ENCODE measurements at places on chromosomes 7 and 10.

DNA sequence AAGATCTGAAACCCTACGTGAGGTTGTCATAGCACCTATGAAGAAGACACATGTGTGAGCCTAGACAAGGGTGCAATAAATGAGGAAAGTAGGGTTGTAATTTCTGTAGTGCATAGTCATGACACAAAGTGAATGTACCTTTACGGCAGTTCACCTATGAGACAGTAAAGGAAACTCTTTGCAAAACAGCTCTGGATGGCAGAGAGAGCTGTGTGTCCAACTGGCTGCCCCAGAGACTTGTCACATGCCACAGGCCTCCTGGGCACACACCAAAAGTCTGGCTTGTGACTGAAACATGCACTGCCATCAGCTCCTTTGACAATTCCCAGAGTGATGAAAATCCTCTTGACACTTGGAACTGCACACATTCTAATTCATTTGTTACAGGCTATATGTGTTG is 90.7 kb upstream of the NAMPT start:
- no peak for DNase-seq

DNA sequence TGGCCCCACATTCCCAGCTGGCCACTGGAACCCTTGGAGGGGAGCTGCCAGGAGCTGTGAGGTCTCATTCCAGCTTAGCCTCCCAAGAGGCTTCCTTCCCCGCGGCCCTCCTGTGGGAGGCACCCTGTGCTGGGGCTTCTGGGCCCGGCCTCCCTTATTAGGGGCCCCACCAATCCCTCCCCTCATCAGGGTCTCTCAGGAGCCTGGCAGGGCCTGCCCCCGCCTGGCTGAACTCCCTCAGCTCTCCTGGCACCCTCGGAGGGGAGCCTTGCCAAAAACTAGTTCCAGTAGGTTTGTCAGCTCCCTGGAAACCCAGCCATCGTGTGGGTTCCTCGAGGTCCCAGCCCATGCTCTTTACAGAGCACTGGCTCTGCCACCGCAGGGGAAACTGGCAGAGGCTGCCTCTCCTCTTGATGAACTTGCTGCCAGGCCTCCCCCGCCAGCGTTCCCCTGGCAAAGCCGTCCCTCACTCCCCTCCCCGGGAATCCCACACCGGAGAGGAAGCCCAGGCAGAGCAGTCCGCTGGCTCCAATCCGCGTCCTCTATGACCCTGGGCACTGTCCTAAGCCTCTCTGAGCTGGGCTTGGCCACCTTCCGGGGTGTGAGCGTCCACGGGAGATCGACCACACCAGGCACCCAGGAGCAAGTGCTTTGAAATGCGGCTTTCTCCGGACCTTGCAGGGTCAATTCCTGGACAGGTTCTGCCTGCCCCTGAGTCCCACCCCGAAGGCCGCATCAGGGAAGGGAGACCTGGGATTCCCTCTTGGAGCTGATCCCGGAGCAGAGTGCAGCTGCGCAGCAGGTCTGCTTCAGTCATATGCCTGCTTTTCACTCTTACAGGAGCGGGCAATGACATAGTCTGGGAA is 139.8 kb downstream of the ARHGAP22 start:
- no peak for DNase-seq

GRCh38 chr7:128431221-128431620 is 21.4 kb upstream of the IMPDH1 start:
- no peak for DNase-seq

- no peak for DNase-seq
Measured at GRCh38 chr10:42975005-42975493, 101.8 kb upstream of the RET start.

DNA sequence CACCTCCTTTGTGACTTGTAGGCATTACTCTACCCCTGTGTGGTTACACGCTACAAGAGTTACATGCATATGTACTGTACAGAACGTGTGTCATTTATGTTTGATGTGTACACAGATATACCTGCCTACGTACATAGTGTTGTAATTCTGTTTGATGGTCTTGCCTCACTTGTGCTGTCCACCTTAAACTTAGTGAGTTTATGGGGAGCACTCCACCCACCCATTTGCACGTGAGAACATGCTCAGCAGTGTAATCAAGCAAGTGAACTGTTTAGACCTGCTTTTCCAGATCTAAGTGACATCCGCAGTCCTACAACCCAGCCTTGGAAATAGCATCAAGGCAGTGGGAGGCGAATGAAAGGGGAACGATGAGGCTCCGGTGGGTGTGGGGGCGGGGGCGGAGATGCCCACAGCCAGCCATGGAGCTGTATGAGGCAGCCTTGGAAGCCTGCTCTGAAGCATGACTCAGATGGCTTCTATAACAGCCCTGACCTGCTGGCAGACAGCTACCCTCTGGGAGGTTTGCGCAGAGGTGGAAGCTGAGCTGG is 52.1 kb downstream of the SUFU start:
- DNase-seq, result no peak

DNA sequence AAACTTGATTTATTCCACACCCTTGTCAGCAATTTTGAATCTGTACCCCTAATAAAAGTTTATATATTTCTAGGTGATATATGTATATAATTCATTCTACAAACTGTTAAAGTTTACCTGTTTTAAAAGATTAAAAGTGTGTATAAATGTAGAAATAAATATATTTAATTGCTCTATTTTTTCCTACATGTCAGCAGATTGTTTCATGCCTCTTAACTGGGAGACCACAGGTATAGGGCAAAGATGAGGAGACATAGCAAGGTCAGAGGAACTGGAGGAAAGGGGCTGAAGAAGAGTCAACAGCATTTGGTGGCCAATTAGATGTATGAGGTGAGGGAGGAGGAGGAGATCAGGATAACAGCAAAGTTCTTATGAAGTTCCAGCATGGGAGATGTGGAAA is 109.8 kb downstream of the GLCCI1 start:
- no peak for DNase-seq

- DNase-seq, result no peak
Measured at GRCh38 chr10:90935581-90936275, 14.8 kb upstream of the ANKRD1 start.

GRCh38 chr10:121281576-121281975 is 316.7 kb downstream of the FGFR2 start:
- no peak for DNase-seq

DNA sequence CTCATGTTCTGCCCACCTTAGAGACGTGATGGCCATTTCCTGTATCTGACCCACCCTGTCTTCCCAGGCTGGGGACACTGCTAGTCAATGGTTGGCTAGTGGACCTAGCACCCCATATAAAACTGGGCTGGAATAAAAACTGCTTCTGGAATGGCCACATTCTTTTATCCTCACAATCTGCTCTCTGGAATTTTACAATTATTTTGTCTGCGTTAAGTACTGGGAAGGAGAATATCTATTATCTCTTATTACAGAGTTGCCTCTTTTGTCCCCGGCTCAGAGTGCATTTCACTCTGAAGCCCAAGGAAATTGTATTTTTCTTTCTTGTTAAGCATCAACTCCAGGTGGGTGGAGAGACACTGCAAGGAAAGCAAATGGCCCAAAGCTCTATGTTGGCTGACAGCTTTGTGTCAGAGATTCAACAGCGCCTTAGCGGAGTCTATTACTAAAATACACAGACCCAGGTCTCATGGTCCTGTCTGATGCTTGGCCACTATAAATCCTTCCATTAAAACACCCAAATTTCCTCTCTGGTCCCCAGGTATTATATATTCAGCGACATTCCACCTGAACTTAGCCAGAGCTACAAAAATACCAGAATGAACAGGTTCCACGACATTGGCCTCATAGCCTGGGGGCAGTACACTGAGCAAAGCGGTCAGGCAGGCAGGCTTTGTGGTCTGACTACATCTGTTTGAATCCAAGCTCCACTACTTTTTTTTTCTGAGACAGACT is 121.7 kb downstream of the PRPF18 start:
- DNase-seq, result no peak

DNA sequence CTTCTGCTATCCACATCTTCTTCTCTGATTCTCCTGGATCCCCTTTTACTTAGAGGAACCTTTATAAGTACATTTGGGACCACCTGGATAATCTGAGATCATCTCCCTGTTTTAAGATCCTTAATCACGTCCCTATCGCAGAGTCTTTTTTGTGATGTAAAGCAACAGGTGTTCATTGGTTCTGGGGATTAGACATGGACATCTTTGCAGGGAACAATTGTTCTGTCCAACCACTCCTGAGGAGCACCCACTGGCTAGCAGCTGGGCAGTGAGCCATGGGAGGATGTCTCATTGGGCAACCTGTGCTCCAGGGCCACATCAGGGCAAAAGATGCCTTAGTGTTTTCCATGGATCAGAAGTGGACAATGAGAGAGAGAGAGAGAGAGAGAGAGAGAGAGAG is 56.0 kb downstream of the ZNF800 start:
- DNase-seq, result no peak

GRCh38 chr10:43043342-43043772 is 33.5 kb upstream of the RET start:
- no peak for DNase-seq

Data from T-helper 2 cell (primary cell).